ENCODE measurements at places on chromosomes 5 and 9. TPM values are rescaled to one million over a fixed set of nuclear protein-coding genes. Genes with fewer than 3 reads are reported as not detected.

Gene PFN3
- not detected for total RNA-seq

Gene KLHL3
- 22.0 TPM for total RNA-seq

Gene GPRIN1
- total RNA-seq: 0.44 TPM

- H3K4me3 ChIP-seq: no peak overlapping the region
- H3K36me3 ChIP-seq: no peaks in the 10 kb centered on the region
- H3K4me1 ChIP-seq: no peaks in the 10 kb centered on the region
- H3K27me3 ChIP-seq: no peaks in the 10 kb centered on the region
- H3K27ac ChIP-seq: no peak overlapping the region
- DNase-seq: no peak
Observed at GRCh38 chr5:73093943-73094342, 26.4 kb upstream of the TMEM171 start.

DNA sequence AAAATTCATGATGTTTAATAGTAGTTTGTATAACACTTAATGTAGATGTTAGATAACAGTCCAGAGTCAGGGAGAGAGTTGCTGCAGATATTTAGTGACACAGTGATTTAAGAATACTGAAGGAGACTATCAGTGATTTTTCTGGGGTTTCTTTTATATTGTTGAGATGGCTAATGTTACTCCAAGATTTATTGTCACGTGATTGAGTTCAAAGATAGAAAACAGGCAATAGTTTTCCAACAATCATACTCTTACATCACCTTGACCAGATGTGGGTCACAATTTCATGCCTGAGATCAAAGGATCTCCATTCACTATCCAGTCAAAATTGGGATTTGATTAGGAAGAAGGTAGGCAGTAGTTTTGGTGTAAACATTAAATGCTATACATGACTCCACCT, 580.0 kb upstream of the ARRDC3 start:
- H3K27me3 ChIP-seq: no peaks in the 10 kb centered on the region
- H3K27ac ChIP-seq: no peak overlapping the region
- no peaks in the 10 kb centered on the region for H3K36me3 ChIP-seq
- no peak for DNase-seq
- no peak overlapping the region for H3K4me3 ChIP-seq
- no peaks in the 10 kb centered on the region for H3K4me1 ChIP-seq

Data from CD4-positive, alpha-beta memory T cell (primary cell).